ENCODE measurements at places on chromosomes 12 and 14. TPM values are rescaled to one million over a fixed set of nuclear protein-coding genes. Genes with fewer than 3 reads are reported as not detected.

- no peaks in the 10 kb centered on the region for H3K27me3 ChIP-seq
- H3K36me3 ChIP-seq, result no peaks in the 10 kb centered on the region
- no peak for DNase-seq
- no peak overlapping the region for H3K27ac ChIP-seq
- peaks cover 3% of the 10 kb centered on the region for H3K4me1 ChIP-seq
Observed at GRCh38 chr12:90086281-90086680, 377.6 kb upstream of the ATP2B1 start.

- H3K27me3 ChIP-seq, result no peaks in the 10 kb centered on the region
- H3K4me1 ChIP-seq, result no peaks in the 10 kb centered on the region
- DNase-seq, result peak; percentile 45
- H3K27ac ChIP-seq, result no peak overlapping the region
Observed at GRCh38 chr12:81450920-81451739, 308.0 kb downstream of the PPFIA2 start.

- peaks cover 1% of the 10 kb centered on the region for H3K36me3 ChIP-seq
- no peak overlapping the region for H3K27ac ChIP-seq
- DNase-seq, result no peak
- H3K4me1 ChIP-seq, result no peaks in the 10 kb centered on the region
- H3K4me3 ChIP-seq, result no peak overlapping the region
Observed at GRCh38 chr12:28278499-28278898, 88.2 kb downstream of the CCDC91 start.

DNA sequence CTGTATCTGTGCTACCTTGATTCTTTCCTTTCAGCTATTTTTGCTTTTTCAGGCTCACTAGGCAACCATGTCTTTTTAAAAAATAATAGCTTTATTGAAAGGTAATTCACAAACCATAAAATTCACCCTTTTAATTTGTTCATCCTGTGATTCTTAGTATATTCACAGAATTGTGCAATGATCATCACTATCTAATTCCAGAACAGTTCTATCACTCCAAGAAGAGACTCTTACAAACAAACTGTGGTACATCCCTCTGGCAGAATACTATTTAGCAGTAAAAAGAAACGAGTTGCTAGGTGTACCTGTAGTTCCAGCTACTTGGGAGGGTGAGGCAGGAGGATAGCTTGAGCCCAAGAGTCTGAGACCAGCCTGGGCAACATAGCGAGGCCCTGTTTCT is 14.8 kb downstream of the CREBL2 start:
- H3K4me3 ChIP-seq, result no peak overlapping the region
- H3K36me3 ChIP-seq, result no peaks in the 10 kb centered on the region
- H3K4me1 ChIP-seq, result peaks cover 1% of the 10 kb centered on the region
- H3K27me3 ChIP-seq, result no peaks in the 10 kb centered on the region

DNA sequence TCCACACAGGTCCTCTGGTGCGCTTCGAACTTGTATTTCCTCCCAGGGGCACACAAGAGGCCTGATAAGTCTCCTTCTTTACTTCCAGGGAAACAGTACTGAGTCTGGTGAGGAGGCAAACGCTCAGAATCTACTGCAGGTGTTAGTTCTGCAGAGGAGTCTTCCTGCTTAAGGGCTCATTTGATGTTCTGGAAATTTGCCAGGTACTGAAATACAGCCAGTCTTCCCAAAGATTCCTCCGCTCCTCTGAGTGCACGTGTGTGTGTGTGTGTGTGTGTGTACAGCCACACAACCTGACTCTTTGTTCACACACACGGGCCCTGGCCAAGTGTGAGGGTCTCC is 92.0 kb downstream of the FBXL14 start:
- DNase-seq, result peak; percentile 36
- H3K27me3 ChIP-seq, result no peaks in the 10 kb centered on the region
- H3K4me1 ChIP-seq, result peaks cover 16% of the 10 kb centered on the region

Gene PAX9
- 1.8 TPM for total RNA-seq
